Left cardiac atrium (tissue), 4 donors: ENCODE measurements at places on chromosomes 12 and 14.
A peak's percentile ranks its signal among the peaks of the same experiment; 100 is the strongest.

GRCh38 chr12:9264546-9264945 is 56.4 kb upstream of the PZP start:
- DNase-seq, result no peak

DNA sequence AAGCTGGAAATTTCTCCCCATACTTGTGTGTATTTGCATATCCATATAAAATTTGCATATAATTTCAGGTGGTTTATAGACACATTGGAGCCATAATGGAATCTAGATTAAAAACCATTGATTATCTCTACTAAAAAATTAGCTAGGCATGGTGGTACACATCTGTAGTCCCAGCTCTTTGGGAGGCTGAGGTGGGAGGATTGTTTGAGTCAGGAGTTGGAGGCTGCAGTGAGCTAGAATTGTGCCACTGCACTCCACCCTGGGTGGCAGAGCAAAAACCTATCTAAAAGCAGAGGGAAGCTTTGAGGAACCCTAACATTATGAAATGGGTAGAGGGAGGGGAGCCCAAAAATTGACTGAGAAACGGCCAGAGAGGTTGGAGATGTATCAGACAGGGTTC is 2.6 kb upstream of the RDH11 start:
- no peak for DNase-seq

- DNase-seq, result no peak
These were observed 2.0 kb downstream of the SLC7A8 start for GRCh38 chr14:23181453-23181852.

DNA sequence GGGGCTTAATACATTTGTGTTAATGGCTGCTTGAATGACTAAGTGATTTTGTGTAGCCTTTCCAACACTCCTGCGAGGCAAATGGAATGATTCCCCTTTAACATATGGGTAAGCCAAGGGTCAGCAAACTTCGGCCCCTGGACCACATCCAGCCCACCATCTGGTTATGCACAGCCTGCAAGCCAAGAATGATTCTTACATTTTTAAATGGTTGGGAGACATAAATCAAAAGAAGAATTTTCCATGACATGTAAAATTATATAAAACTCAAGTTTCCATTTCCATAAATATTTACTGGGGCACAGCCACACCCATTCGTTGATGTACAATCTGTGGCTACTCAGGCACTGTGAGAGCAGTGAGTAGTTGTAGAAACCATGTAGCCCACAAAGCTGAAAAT is 9.0 kb downstream of the SLC8B1 start:
- no peak for DNase-seq

- no peak for DNase-seq
These were observed 47.1 kb downstream of the IL31 start for GRCh38 chr12:122126713-122127597.

GRCh38 chr12:39685854-39686657 is 66.5 kb upstream of the ABCD2 start:
- no peak for DNase-seq

DNA sequence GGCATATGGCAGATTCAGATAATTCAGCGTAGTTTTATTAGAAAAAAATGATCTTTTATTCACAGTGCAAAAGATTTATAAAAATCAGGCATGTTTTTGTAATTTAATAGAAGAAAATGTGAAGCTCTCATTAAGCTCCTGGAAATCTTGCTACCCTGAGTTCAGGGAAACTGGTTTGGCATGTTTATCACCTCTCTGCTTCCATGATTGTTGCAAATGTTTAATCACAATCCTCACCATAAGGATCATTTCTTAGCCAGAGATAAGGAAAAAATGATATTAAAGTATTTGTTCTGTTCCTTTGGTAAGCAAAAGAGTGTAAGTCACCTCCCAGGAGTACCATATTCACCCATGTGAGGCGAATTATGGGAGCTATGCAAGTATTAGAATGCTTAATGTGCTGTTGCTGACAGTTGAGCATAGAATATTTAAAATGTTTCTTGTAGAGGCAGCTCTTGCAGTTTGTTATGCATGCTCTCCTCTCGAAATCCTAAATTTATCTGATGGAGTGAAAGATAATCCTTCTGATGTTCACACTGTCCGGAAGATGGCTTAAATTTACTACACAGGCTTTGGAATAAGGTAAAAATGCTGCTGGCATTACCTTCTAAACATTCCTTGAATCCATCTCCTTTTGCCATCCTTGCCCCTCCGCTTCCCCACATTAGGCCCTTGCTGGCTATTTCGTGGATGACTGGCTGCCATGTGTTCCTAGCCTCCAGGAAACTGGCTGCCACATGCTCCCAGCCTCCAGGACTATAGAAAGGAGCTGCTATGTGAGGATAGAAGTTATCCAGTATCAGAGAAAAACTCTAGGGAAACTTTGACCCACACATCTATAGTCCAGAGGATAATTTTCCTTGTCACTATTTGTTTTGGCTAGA is 115.8 kb upstream of the CCDC198 start:
- no peak for DNase-seq

DNA sequence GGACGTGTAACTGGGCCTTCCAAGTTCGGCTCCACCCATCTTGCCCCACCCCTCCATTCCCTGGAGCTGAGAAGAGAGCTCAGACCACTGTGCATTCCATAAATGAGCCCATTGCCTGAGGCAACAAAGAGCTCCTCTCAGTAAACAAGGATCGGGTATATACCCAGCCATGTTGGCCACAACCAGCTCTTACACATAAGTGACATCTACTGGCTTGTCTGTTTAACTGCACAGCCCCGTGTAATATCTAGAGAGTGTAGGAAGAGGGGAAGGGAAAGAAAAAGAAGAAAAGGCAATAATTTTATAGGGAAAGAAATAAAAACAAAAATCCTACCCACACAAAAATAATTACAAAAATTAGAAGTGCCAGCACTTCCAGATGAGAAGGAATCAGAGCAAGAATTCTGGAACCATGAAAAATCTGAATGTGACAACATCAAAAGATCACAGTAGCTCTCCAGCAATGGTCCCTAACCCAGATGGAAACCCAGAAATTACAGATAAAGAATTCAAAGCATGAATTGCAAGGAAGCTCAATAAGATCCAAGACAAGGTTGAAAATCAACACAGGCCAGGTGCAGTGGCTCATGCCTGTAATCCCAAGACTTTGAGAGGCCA is 308.1 kb downstream of the RPAP3 start:
- DNase-seq, result no peak

DNA sequence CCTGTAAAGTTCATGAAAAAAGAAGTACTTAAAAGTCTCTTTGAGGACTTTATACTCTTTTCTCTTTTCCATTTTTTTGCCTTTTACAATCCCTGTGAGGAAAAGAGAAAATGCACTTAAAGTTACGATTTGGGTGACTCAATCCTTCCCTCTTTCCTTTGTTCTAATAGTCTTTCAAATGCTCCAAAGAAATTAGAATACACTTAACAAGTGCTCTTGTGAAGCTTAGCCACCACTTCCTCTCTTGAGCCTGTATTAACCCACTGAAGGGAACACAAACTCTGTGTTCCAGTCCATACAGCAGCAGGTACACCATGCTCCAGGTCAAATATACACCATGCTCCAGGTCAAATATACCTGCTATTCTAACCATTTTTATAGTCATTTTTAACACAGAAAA is 581.1 kb upstream of the MGAT4C start:
- no peak for DNase-seq

- no peak for DNase-seq
These were observed 26.1 kb upstream of the BHLHE41 start for GRCh38 chr12:26150736-26151450.

DNA sequence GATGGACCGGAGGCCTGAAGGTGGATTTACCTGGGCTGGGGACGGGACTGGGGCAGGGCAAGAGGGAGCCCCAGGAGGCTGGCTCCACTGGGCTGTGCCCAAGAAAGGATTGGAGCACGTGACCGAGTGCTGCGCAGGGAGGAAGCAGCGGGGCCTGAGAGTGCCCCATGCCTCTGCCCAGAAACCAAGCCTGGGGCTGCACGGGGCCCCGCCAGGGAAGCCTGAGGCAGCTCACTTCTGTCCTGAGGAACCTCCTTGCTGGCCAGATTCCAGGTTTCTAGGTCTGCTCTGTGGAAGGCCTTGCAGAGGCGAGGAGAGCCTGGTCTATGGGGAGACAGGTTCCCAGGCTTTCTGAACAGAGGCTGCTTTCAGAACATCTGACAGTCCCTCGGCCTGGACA is 10.4 kb downstream of the NGB start:
- DNase-seq, result no peak

GRCh38 chr12:122021822-122022392 is at the start of gene BCL7A:
Gene BCL7A, plus strand, starts transcription at chr12:122021884. Its CDS starts 208 bp downstream, at chr12:122022092.
- peak; percentile 70 for DNase-seq

DNA sequence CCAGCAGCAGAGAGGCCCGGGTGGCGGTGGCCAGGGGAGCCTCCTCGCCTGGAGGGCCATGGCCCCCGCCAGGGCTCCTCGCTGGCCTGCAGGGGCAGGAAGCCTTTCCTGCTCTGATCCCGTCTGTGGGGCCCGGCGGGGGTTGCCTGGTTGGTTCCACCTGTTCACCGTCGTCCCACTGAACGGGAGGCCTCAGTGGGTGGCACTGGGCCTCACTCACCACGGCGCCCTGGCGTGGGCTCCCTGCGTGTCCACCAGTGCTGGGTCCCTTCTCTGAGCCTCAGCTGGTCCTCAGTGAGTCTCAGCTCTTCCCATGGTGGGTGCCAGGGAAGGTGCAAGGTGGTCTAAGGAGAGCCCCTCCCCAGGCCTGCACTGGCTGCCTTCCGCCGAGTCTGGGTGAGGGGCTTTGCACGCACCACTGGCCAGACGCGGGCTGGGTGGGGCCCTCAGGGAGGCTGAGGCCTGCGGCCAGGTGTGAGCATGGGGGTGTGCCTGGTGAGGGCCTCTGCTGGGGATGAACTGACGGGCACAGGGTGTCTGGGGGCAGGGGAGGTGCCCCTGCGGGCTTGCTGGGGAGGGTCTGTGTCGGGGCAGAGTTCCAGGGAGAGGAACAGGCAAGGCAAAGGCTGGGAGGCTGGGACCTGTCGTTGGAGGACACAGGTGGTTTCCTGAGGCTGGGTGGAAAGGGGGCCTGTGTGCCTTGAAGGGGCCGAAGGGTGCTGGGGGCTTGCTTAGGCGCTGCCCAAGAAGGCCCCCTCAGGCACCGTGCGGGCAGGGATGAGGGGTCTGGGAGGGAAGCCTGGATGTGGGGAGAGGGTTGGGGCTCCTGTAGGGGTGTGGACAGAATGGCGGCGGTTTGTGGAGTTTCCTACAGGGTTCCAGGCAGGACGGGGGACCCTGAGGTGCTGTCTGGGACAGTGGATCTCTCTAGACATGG is 339.8 kb downstream of the TMEM121 start:
- no peak for DNase-seq

GRCh38 chr14:95156161-95157047 is 925 bp downstream of the DICER1 start:
- peak; percentile 56 for DNase-seq

DNA sequence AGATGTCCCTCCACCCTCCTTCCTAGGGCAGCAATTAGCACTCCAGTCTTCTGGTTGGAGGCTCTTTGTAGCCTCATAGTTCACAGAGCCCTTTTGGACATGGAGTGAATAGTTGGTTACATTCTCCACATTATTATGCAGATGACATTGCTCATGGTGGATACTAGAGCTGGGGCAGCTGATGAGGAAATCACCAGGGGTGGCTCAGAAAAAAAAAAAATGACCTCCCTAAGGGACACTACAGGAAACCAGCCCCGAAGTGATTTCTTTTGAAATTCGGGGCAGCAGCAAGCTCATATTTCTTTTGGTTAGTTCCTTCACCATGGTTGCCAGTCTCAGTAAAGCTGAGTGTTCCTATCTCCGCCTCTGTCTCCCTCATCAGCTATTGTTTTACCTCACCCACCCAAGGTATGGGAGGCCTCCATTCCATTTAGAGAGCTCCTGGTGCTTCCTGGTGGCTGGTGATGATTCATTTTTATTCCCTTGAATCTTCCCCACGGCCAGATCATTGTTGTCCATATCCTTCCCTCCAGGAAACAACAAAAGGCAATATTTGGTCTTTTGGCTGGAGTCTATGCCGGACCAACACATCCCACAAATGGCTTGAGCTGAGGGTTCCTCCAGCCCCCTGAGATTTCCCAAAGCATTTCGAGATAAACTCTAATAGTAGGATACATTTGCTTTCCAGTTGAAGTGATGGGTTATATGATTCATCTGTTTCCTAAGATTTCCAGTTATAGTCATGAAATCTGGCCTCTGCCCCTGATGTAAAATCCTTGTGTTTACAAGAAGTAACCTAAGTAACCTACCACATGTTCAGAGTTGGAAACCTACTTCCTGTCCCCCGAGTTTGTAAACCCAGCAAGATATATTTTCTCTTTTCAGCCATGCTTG is 56.2 kb upstream of the NID2 start:
- DNase-seq, result no peak

DNA sequence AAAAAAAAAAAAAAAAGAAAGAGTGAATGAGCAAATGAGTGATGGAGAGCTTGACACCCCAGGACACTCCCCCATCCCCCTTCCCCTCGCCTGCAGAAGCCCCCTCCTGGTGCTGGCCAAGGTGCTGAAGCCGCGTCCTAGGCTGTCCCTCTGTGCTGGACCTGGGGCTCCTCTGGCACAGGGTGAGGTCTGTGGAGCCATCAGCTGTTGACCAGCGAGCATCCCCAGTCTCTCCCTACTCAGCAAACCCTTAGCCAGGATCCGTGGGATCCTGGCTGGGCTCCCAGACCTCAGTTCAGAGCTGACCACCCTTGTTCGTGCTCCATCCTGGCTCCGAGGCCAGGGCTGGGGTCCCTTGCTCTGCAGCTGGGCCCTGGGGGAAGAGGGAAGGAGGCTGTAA is 5.4 kb upstream of the KIF26A start:
- peak; percentile 18 for DNase-seq

- DNase-seq, result no peak
These were observed 11.2 kb downstream of the LLPH start for GRCh38 chr12:66119229-66119869.

- no peak for DNase-seq
These were observed 465.7 kb downstream of the NOVA1 start for GRCh38 chr14:26132061-26132645.

DNA sequence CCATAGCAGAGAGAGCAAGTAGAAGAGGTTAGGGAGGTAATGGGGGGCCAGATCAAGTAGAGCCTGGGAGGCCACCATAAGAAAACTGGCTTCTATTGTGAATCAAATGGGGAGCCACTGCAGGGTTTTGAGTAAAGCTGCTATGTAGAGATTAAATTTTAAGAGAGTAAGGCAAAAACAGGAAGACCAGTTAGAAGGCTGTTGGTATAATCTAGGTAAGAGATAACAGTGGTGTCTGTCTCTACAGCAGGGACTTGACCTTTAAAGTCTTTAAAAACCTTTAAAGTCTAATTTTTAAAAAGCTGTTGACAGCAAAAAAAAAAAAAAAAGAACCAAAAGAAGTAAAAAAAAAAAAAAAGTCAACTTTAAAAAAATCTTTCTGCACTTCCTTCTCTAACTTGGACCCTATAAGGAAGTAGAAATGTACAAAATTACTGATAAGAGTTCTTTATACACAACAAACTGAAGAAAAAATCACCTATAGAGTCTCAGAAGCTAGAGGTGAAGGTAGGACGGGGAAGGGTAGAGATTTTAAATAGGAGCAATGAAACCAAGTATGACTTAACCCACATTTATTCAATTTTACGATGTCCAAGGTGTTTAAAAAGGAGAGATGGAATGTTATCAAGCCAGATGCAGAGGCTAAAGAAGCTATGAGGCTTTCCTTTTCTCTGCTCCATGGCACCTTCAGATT is 26.1 kb downstream of the SGPP1 start:
- no peak for DNase-seq
